CD4-positive, alpha-beta memory T cell (primary cell): ENCODE measurements at places on chromosomes 7 and 10. TPM values are rescaled to one million over a fixed set of nuclear protein-coding genes. Genes with fewer than 3 reads are reported as not detected.

Gene DBNL
- 166 TPM for total RNA-seq

Gene AGR3
- total RNA-seq, result not detected

GRCh38 chr7:114126095-114126494, 207.3 kb upstream of the PPP1R3A start:
- H3K27me3 ChIP-seq, result no peaks in the 10 kb centered on the region
- no peaks in the 10 kb centered on the region for H3K36me3 ChIP-seq
- no peak overlapping the region for H3K4me3 ChIP-seq
- no peaks in the 10 kb centered on the region for H3K4me1 ChIP-seq

Gene UNCX
- total RNA-seq, result not detected

- no peak for DNase-seq
- H3K27ac ChIP-seq, result no peak overlapping the region
- no peak overlapping the region for H3K4me3 ChIP-seq
- H3K36me3 ChIP-seq, result no peaks in the 10 kb centered on the region
- H3K4me1 ChIP-seq, result no peaks in the 10 kb centered on the region
Measured at GRCh38 chr7:50690541-50691011, 92.1 kb downstream of the GRB10 start.

GRCh38 chr7:77685233-77685632, 11.0 kb upstream of the RSBN1L start:
- no peak overlapping the region for H3K4me3 ChIP-seq
- H3K36me3 ChIP-seq, result no peaks in the 10 kb centered on the region
- H3K4me1 ChIP-seq, result peaks cover 21% of the 10 kb centered on the region
- no peak overlapping the region for H3K27ac ChIP-seq
- DNase-seq, result no peak

DNA sequence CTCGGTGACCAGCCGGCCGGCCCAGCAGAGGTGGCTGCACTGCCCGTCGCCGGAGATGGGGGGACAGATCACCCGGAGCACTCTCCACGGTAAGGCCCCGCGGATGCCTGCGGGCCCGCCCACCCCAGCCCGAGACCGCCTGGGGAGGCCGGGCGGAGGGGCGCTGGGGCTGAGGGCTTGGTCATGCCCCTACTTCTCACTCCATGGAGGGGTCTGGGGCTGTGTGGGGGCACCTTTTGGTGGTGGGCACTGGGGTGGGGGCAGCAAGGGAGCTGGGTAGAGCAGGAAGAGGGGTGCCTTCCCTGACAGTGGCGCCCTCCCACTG, 61.8 kb downstream of the NEURL1 start:
- peaks cover 14% of the 10 kb centered on the region for H3K4me1 ChIP-seq
- no peaks in the 10 kb centered on the region for H3K36me3 ChIP-seq
- peaks cover 5% of the 10 kb centered on the region for H3K27me3 ChIP-seq
- no peak overlapping the region for H3K4me3 ChIP-seq
- DNase-seq, result no peak

Gene CALCR
- total RNA-seq, result not detected

GRCh38 chr7:125526958-125527357, 597.3 kb upstream of the POT1 start:
- no peaks in the 10 kb centered on the region for H3K27me3 ChIP-seq
- no peak overlapping the region for H3K27ac ChIP-seq
- no peaks in the 10 kb centered on the region for H3K36me3 ChIP-seq

GRCh38 chr10:113446739-113447138, 106.1 kb upstream of the HABP2 start:
- DNase-seq, result no peak
- no peaks in the 10 kb centered on the region for H3K36me3 ChIP-seq
- no peak overlapping the region for H3K4me3 ChIP-seq
- no peaks in the 10 kb centered on the region for H3K27me3 ChIP-seq
- no peaks in the 10 kb centered on the region for H3K4me1 ChIP-seq

DNA sequence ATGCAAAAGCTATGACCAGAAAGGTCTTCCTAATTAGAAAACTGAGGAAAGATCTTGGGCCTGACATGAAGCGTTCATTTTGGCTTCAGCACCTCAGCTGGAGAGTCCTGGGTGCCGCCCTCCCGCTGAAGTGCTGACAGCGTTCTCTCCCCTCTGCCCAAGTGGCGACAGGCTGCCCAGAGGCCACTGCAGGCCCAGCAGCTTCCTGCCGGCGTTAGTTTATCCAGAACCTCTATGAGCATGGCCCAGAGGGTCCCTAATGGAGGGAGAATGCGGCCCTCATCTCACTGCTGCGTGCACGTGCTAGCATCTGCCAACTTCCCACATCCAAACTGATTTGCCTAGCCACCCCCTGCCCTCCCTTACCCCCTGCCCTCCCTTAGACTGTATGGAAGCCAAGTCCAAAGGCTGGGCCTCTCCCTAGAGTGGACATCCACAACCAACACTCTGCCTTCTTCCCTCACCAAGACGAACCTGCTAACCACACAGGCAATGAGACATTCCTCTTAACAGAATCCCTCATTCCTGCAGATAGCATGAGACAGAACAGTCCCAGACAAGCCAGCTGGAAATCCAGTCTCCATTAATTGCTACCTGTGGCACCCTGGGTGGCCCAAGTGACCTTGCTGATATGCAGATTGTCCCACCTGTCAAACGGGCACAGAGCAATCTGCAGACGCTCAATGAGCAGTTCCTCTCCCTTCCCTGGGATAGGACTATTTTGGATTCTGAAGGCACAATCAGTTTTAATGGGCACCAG, 108.4 kb downstream of the C10orf90 start:
- H3K4me1 ChIP-seq, result no peaks in the 10 kb centered on the region
- H3K4me3 ChIP-seq, result no peak overlapping the region
- H3K36me3 ChIP-seq, result no peaks in the 10 kb centered on the region
- DNase-seq, result no peak
- no peak overlapping the region for H3K27ac ChIP-seq

GRCh38 chr10:55858730-55859129, 502.3 kb downstream of the ZWINT start:
- no peak overlapping the region for H3K4me3 ChIP-seq
- no peaks in the 10 kb centered on the region for H3K4me1 ChIP-seq
- DNase-seq, result no peak
- H3K27ac ChIP-seq, result no peak overlapping the region

Gene LIPM
- total RNA-seq, result not detected

- H3K36me3 ChIP-seq, result no peaks in the 10 kb centered on the region
- H3K4me3 ChIP-seq, result no peak overlapping the region
- DNase-seq, result no peak
- no peaks in the 10 kb centered on the region for H3K27me3 ChIP-seq
- H3K27ac ChIP-seq, result no peak overlapping the region
- H3K4me1 ChIP-seq, result peaks cover 78% of the 10 kb centered on the region
Measured at GRCh38 chr7:30474893-30475292, 3.7 kb downstream of the NOD1 start.

Gene DPP6
- not detected for total RNA-seq

Gene PLAC9
- total RNA-seq, result not detected

GRCh38 chr7:25850735-25851134, 301.3 kb upstream of the NFE2L3 start:
- no peak overlapping the region for H3K4me3 ChIP-seq
- peaks cover 51% of the 10 kb centered on the region for H3K27me3 ChIP-seq
- no peak overlapping the region for H3K27ac ChIP-seq
- H3K4me1 ChIP-seq, result peaks cover 16% of the 10 kb centered on the region

Gene ADIRF
- total RNA-seq, result not detected

DNA sequence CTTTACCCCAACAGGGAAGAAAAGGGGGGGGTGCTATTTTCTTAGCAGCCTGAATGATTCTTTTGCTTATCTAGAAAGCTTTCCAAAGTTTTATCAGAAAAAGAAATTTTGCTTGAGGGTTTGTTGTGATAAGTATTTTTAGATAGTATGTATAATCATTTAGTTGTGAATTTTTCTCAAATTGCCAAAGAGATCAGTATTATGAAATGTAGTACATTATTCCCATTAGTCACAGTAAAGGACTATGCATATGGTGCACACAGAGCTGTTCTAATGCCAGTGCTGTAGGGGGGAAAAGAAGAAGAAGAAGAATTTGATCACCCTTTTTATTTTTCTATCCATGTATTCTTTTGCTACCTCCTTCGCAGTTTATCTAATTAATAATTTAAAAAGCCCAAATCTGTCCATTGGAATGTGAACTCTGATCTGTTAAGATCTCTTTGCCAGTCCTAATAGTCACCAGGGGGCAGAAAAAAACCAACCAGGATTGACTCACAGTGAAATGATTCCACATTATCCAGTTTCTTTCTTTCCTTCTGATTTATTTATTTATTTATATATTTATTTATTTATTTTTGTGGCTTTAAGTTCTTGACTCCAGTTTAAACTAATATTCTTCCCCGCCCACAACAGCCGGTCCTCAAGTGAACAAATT, 4.7 kb downstream of the RBM20 start:
- no peak overlapping the region for H3K4me3 ChIP-seq
- peaks cover 27% of the 10 kb centered on the region for H3K27me3 ChIP-seq
- H3K4me1 ChIP-seq, result peaks cover 5% of the 10 kb centered on the region
- DNase-seq, result no peak
- no peaks in the 10 kb centered on the region for H3K36me3 ChIP-seq

- H3K27me3 ChIP-seq, result no peaks in the 10 kb centered on the region
- no peak overlapping the region for H3K27ac ChIP-seq
Measured at GRCh38 chr7:119936836-119937235, 336.1 kb upstream of the KCND2 start.

Gene ANKRD30A
- total RNA-seq, result not detected
